Left lung (tissue), 14 donors: ENCODE measurements at places on chromosomes 4 and X. TPM values are rescaled to one million over a fixed set of nuclear protein-coding genes. Genes with fewer than 3 reads are reported as not detected.

Gene PHEX
- 4.2 TPM for total RNA-seq

Gene RGN
- total RNA-seq = 4.1 TPM

Gene CYLC1
- not detected for total RNA-seq

Gene RNF4
- 42.2 TPM for total RNA-seq

Gene COL4A6
- 1.2 TPM for total RNA-seq

Gene CT55
- total RNA-seq = not detected

Gene RTL9
- total RNA-seq = 0.70 TPM

- DNase-seq = no peak
Observed at GRCh38 chrX:149571770-149572169, 15.5 kb downstream of the MAGEA9B start.

- DNase-seq = no peak
Observed at GRCh38 chr4:17195461-17196275, 297.2 kb upstream of the LDB2 start.

DNA sequence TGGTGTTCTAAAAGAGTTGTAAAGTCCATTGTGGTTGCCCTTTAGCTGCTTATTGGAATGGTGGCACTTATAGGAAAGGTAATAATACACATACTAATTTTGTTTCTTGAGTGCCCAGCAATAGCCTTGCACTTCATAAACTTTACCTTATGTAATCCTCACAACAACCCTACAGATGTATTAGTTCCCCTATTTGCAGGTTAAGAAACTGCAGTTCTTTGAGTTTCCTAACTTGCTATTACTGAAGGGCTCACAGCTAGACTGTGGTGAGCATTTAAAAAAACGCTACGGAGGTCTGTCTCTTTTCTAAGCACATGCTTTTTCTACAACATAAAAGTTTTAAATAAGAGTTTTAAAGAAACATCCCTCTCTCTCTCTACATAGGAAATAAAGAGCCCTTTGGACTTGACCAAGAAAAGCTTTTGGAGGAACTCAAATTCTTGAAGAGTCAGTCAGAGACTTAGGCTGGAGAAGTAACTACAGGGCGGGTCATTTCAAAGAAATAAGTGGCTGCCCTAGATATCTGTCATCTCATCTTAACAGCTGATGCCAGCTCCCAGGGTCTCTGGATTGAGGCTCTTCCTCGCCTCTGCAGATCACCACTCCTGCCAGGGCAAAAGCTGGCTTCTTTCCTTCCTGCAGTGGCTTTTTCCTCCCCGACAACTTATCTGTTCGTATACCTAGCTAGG, 42.0 kb upstream of the FBXW7 start:
- no peak for DNase-seq

DNA sequence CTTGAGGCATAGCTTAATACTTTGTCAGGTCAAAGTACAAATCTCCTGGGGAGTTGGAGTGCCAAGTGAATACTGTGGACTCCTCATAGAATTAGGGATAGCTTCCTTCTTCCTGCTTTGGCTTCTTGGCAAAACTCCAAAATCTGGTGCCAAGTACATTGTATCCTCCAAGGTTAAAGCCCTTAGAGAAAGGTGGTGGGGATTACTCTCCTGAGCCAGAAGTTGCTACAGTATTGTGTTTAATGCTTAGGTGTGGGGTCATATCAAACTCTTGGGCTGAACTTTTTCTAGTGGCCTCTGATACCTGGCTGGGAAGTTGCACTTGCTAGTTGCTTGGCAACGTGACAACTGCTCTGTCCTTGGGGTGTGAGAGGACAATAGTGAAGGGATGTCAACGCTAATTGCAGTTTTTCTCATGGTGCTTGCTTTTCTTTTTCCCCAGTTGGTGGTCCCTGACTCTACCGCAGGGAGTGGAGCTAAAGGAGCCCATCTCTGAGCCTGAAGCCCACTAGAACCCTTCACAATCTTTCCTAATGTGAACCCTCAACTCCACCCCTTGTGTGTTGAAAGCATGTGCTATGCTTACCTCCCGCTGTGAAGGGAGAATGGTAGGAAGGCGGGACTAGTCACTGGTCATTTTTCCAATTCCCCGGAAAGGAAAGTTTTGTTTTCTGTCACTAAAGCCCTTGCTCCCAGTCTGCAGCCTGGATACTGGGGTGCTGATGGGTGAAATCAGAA, 35.5 kb downstream of the DLG3 start:
- no peak for DNase-seq

DNA sequence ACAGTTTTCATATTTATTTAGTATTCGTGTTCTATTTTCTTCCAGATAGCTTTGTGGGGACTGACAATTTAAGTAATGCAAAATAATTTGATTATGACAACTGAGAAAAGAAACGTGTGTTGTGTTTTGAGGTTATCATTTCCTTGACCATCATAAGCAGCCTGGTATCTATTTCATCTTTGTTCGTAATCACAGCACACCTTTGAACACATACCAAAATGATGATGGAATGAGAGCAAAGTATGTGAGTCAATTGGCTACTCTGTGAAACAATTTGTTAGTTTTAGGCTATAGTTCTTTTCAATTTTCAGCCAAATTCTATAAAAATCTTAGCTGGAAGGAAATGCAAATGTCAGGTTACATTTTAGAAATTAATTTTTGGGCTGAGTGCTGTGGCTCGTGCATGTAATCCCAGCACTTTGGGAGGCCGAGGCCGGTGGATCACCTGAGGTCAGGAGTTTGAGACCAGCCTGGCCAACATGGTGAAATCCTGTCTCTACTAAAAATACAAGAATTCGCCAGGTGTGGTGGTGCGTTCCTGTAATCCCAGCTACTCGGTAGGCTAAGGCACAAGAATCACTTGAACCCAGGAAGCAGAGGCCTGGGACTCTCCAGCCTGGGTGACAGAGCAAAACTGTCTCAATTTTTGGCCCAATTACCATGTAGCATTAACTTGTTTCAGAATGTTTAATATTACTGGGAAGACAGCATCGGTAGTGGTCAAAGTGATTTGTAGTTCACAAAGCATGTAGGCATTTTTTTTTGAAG, 1.1 kb upstream of the DUSP21 start:
- DNase-seq = no peak

GRCh38 chrX:129698150-129698549, 40.6 kb upstream of the XPNPEP2 start:
- no peak for DNase-seq

DNA sequence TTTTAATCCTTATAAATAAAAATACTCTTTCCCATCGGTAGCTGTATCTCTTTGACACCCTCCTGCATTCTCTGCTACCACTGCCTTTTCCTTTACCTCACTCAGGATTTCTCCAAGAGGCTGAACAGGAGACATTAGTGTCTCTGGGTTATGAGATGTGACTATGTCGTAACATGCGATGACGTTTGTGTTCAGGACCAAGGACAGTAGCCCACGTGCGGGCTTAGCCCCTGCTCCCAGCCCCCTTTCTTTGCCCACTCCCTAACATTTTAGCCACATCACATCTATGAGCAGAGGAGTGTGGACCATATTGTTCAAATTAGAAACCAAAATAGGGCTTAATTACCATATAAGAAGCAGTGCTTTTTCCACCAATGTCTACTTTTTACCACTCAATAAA, 369.3 kb downstream of the FBXW7 start:
- DNase-seq = peak; percentile 31

- DNase-seq = no peak
Observed at GRCh38 chr4:108166441-108167315, 2.1 kb downstream of the LEF1 start.

DNA sequence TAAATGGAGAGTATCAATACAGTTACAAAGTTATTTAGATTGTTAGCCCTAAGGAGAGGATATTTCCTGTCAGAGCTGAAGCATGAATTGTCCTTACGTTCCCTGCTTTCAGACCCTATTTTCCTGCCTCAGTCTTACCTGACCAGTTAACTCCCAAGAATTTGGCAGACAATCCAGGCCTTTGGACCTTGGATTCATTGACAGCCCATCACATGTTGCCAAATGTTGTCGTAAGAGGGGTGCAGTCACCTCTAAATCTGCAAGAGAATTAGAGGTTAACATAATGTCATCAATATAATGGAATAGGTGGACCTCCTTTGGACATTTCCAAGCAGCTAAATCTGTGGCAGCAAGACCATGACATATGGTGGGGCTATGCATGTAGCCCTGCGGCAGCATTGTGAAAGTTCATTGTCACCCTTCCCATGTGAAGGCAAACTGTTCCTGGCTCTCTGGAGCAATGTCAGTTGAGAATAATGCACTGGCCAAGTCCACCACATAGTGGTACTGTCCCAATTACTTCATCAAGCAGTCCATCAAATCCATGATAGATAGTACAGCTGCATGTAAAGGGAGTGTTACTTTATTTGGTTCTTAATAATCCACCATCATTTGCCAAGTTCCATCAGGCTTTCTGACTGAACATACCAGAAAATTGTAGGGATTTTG, 1137.0 kb upstream of the POU3F4 start:
- no peak for DNase-seq

DNA sequence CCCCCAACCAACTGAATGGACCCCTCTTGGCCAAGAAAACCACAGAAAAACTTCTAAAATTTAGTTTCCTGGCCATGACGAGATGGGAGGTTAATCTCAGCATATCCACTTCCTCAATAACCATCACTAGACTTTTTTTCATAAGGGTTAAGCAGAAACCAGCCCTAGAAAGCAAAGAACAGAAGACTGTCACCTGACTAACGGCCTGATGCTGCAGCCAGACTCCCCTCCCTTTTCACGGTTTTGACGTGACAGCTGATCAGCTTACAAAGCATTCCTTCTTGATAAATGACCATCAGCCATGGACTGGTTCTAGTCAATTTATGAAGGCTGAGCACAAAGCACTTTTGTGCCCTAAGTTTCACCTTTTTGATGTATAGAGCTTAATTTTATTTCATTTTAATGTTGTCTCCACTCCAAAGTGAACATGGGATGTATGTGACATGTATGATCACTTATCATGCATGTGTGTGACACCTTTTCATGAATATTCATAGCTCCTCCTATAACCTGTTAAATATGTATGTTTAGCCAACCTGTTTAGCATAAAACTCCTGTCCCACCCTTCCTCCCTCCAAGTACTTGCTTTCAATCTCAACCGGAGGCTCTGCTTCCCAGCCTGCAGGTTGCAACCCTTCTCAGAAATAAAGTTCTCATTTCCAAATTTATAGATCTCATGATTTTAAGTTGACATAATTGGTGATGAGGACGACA, 56.3 kb downstream of the SERTM2 start:
- DNase-seq = no peak

GRCh38 chrX:35800474-35800873, 2.3 kb downstream of the MAGEB16 start:
- DNase-seq = no peak

GRCh38 chr4:146191766-146192458, 16.4 kb downstream of the LSM6 start:
- no peak for DNase-seq

GRCh38 chrX:134171661-134172587, 65.1 kb upstream of the CCDC160 start:
- DNase-seq = peak; percentile 70

- DNase-seq = no peak
Observed at GRCh38 chr4:164700471-164700870, 53.5 kb upstream of the SMIM31 start.

GRCh38 chrX:147679356-147680005, 232.2 kb upstream of the FMR1 start:
- no peak for DNase-seq

DNA sequence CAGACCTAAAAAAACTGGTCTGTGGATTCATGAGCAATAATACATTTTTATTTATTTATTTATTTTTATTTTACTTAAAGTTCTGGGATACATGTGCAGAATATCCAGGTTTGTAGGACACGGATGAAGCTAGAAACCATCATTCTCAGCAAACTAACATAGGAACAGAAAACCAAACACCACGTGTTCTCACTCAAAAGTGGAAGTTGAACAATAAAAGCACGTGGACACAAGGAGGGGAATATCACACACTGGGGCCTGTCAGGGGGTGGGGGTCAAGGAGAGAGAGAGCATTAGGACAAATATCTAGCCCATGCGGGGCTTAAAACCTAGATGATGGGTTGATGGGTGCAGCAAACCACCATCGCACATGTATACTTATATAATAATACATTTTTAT, 705.9 kb downstream of the RAB28 start:
- DNase-seq = no peak

- DNase-seq = no peak
Observed at GRCh38 chrX:150903110-150903508, 4.6 kb upstream of the CD99L2 start.

- DNase-seq = no peak
Observed at GRCh38 chr4:159077702-159078495, 25.0 kb upstream of the RAPGEF2 start.

DNA sequence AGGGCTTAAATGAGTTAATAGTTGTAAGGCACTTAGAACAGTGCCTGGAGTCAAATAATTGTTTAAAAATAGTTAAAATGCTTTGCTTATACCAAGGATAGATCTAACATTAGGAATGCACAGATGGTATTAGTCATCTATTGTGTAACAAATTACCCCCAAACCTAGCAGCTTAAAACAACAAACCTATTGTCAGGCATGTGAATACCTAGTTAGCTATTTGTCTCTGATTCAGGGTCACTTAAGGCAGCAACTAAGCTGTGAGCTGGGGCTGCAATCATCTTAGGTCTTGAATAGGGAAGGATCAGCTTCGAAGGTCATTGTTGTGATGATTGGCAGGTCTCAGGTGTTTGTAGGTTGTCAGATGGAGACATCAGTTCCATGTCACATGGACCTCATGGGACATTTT, 42.4 kb upstream of the AGA start:
- no peak for DNase-seq

DNA sequence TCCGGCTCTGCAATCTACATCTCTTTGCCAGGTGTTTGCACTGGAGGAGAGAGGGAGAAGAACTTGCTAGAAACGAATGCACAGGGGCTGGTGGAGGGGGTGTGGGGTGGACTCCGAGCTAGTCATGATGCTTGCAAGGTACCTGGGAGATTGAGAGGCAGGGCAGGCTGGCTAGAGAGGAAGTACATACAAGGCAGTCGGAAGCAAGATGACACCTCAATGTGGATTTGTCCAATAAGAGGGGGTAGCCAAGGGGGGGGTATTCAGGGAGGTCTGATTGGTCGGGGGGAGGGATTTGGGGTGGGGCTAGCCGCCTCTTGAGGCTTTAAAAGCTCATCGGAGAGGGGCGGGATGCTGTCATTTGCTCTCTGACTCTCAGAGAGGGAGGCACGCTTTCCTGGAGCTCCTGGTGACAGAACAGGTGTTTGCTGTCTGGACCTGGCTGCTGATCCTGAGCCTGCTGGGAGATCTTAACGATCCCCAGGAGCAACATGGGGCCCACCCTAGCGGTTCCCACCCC, at the start of gene GPR50:
TSS of gene GPR50 (plus strand) at position 354 of the 520 bp plus-strand sequence. CDS start at position 492, 138 bp downstream.
- no peak for DNase-seq
